ENCODE measurements at places on chromosomes 2 and 18.

DNA sequence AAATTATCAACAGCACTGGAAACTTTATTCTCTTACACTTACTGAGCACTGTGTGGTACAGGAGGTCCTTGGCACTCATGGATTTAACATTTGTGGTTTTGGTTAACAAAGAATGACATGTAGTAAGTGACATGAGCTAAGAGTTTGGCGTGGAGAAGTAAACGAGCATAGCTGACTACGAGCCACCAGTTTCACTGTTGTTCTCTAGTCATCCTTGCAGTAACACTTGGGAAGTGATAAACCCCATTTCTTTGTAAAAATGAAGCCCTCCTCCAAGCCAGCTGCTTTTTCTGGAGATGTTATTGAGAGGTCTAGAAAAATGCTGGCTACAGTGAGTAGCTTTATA, 32.7 kb downstream of the QPCT start:
- peak; percentile 83 for DNase-seq

DNA sequence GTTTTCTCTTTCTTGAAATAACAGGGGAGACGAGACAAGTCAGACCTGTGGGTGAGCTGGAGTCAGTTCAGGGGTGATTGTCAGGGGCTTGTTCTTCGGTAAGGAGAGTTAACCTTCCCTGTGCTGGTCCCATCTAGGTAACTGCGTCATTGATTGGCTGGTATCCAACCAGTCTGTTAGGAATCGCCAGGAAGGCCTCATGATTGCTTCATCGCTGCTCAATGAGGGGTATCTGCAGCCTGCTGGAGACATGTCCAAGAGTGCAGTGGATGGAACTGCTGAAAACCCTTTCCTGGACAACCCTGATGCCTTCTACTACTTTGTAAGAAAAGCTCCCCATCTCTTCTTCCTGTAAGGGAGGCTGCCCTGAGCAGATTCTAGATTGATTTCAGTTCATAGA, 21.3 kb downstream of the PLEK start:
- DNase-seq: no peak

DNA sequence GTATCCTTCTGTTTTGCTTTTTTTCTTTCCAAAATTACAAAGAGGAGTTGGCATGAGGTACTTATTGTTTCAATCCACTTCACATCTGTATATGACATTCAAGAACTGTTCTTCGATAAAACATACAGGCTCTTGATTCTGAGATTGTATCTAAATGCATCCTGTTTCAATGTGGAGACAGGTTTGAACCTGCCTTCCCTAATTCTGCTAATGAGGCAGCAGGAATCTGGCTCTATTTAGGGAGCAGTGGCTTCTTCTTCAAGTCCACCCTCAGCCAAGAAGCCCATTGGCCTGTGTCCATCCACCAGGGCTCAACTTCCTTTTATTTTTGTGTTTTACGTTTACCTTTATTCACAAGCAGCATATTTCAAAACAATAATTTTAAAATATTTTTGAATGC, 84.8 kb upstream of the PIK3C3 start:
- DNase-seq: no peak

DNA sequence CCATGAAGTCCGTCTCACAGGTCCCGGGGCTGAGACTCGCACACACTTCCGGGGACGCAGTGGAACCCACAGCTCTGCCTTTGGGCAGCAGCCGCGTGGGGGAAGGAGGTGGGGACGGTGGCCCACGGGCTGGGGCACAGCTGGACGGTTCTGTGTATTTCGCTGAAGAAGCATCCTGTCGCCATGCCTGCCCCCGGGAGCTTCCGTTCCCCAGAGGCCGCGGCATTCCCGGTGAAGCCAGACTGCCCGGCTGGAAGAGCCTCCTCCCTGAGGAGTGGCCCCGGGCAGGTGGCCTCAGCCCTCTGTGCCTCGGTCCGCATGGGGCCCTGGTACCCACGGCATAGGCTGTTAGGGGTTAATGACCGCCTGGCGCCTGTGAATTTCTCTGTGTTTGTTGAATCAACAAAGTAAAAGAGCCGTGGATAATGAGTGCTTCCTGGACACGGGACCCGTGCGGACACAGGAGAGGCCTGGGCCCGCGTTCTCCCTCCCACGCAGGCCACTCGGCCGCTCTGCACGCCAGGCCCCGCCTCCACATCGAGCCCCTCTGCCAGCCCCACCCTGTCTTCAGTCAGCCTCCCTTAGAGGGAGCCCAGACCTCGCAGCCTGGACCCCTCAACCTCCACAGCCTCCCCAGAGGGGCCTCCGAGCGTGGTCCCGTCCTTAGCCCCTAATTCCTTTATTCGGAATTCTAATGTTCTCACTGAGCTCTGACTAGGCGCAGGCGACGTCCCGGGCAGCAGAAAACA, 51.0 kb downstream of the KCNG2 start:
- no peak for DNase-seq

DNA sequence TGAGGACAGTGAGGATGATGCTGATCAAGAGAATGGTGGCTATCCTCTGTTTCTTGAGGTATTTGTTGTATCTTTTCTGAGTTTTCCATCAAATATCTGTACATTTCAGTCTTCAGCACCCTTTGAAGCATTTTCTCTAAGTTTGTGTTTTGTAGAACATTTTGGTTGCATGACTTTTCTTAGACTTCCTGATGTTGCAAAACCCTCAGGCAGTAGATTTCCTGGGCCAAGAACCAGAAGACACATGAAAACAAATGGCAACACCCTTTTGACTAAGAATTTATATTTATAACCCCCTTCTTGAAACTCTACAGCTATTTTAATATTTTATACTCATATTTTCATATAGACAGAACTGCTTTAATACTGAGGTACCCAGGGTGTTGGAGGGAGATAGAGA, 16.2 kb downstream of the HNMT start:
- DNase-seq: peak; percentile 21

DNA sequence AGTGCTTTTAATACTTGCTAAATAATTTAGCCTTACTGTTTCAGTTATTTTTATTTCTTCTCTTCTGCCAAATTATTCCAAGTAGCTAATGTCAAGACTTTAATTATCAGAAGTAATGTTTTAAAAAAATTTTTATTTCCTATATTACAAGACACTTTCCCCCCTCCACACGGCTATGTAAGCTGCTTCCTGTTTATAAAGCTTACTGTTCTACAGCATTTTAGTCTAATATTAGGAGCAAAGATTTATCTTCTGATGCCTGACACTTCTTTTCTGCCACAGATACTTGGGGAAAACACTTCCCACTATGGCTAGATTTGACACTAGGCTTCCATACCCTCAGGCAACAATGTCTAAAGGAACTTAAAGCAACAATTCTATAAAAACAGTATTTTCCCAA, 62.3 kb downstream of the ROCK1 start:
- DNase-seq: no peak

DNA sequence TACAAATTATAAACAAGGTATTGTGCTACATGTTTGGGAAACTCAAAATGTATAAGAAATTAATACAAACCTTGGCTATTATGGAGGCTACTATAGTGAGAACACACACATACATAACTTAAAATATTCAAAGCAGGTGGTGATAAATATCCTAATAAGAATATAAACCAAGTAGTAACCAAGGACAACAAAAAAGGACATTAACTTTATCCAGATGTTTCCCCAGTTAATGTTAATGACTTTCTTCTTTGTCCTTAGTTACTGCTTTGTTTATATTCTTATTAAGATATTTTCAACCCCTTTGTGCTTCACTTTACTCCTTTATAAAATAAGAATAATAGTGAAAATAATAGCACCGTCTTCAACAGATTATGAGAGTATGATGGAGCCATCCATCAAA, 241.6 kb downstream of the CALCRL start:
- no peak for DNase-seq

DNA sequence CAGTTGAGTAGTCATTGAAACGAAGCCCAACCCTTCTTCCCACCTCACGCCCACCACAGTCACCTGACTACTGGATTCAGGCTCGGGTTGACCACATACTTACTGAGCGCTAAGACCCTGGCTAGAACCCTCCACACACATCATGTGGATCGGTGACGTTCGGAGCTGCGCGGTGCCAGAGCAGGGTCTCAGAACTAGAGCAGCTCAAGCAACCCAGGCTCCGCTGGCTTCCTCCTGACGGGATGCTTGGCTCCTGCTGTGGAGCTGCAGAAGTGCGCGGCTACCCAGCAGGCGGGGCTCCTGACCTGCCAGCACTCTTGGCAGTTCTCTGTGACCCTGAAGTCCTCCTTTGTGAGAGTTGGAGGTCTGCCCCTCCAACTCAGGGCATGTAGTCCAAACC, 90.6 kb upstream of the MBOAT2 start:
- DNase-seq: no peak

- DNase-seq: no peak
These were observed 87.1 kb upstream of the MCFD2 start for GRCh38 chr2:47002480-47003381.

GRCh38 chr2:152099367-152100050, 665 bp upstream of the CACNB4 start:
- peak; percentile 5 for DNase-seq

DNA sequence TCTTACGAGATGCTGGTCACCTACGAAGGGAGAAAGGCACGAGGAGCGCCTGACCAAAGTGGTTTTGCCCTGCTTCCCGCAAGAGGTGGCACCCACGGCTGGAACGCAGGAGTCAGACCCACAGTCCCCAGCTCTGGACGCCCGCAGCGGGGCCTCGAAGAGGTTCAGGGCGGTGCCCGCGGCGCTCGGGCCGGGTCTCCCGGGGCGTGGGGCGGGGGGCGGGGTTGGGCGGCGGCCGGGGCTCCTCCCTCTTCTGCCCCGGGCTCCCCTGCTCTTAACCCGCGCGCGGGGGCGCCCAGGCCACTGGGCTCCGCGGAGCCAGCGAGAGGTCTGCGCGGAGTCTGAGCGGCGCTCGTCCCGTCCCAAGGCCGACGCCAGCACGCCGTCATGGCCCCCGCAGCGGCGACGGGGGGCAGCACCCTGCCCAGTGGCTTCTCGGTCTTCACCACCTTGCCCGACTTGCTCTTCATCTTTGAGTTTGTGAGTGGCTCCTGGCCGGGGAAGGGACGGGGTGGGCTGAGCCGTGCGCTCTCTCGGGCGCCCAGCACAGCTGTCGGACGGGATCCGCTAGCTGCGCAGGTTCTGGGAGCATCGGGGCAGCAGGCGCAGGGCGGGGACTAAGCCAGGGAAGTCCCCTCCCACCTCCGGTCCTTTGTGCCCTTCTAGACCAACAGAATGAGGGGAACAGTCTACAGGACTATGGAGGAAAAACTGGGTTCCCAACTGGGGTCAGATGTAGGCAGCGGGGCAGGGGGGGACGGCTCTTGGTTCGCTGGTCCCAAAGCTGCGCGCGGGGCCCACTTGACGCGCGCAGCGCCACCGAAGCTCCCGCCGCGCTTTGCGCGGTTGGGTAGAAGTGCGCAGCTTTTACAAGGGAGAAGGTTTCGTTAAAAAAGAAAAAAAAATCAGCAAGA, at the start of gene MAL:
Gene MAL, plus strand, starts transcription at position 303 of the 914 bp plus-strand sequence. Its CDS starts 85 bp downstream, at position 388.
- no peak for DNase-seq

DNA sequence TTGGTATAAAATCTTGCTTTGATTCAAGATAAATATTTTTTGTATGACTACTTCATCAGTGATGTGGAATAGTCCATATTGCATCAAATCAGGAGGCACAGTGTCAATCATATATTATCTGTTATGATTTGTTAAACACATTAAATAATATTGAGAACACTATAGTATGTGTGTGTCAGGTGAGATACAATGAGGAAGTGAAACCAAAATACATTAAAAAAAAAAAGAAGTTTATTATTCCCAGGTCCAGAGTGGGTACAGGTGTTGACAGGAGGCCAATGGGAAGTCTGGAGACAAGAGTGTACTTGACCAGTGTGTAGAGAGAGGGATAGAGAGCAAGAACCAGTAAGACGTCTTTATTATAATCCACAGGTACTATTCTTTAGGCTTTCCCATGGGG, 292.6 kb downstream of the FSIP2 start:
- no peak for DNase-seq

DNA sequence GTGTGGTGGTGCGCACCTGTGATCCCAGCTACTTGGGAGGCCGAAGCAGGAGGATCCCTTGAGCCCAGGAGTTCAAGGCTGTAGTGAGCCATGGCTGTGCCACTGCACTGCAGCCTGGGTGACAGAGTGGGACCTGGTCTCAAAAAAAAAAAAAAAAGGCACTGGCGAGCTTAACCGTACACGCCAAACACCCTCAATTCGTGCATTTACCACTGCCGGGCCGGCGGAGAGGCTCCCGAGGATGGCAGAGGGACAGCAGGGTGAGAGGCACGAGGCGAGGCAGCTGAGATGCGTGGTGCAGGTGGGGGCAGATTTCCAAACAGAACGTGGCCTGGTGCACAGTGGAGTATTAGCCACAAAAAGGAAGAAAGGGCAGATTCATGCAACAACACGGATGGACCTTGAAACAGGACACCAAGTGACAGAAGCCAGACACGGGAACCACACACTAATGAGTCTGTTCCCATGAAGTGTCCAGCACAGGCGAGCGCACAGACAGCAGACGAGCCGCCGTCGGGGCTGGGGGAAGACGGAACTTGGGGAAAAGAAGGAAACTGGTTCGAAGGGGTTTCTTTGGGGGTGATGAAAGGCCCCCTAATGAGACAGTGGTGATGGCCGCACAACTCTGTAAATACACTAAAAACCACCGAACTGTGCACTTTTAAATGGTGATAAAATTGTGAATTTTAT, 27.4 kb downstream of the SLC66A2 start:
- no peak for DNase-seq

- DNase-seq: peak; percentile 70
These were observed 217.3 kb upstream of the HS6ST1 start for GRCh38 chr2:128535953-128536352.

- no peak for DNase-seq
These were observed 83.2 kb downstream of the GYPC start for GRCh38 chr2:126739141-126739540.

DNA sequence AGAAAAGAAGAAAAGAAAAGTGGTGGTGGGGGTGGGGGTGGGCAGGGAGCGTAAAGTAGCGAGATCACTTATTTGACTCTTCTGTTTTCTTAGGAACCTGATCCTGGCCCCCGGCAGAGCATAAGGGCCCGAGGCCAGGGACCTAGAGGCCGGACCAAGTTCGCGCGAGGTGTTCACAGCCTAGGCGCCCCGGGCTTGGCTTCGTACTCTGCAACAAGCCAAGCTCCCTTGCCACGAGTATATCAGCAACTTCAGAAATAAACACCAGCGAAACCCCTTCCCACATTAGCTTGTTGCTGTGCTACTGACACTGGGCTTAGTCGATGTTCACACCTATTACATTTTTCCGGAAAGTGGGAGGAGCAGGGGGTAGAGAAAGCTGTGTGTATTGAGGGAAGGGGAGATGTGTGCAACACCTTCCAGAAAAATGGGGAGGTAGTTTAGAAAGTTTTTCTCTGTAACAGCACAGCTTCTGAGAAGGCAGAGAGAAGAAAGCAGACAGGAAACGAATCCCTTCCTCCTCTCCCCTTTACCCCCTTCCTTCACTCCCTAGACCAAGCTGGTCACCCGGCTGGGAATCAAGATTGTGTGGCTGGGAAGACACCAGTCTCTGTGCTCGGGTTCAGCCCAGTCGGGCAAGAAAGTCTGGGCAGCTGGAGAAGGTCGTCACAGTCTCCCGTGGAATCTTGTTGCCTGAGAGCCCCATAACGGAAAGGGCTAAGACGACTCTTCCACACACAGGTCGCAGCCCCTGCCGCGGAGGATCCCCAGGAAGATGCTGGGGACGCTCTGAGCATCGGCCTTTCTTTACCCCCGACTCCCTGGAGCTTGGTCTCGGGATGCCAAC, 12.0 kb upstream of the SATB2 start:
- no peak for DNase-seq

Measured in fibroblast of gingiva (primary cell).